ENCODE measurements at places on chromosomes 4 and X.
A peak's percentile ranks its signal among the peaks of the same experiment; 100 is the strongest.

- no peak for DNase-seq
These were observed 159.7 kb upstream of the ATP6AP2 start for GRCh38 chrX:40420899-40421729.

DNA sequence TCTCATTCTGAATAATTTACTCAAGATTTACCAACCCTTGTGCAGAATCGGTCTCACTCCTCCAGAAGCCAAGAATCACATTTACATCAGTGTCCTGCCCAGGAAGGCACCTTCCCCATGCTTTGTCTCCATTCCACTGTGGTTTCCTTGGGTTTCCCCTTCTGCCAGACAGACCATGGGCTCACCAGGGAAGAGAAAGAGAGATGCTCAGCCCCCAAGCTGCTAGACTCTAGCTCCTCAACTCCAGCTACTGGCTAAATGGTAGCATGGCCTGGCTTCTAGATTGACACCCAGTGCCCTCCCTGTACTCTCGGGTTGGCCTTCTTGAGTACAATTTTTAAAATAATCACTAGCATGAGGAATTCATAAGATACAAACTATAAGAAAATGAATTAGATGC is 12.9 kb downstream of the TLR10 start:
- DNase-seq: no peak

- no peak for DNase-seq
These were observed 38.8 kb downstream of the EFNB1 start for GRCh38 chrX:68867458-68868112.

- DNase-seq: no peak
These were observed 6.4 kb downstream of the RBM10 start for GRCh38 chrX:47151435-47151834.

- DNase-seq: no peak
These were observed 477.0 kb downstream of the INPP4B start for GRCh38 chr4:142369141-142369540.

DNA sequence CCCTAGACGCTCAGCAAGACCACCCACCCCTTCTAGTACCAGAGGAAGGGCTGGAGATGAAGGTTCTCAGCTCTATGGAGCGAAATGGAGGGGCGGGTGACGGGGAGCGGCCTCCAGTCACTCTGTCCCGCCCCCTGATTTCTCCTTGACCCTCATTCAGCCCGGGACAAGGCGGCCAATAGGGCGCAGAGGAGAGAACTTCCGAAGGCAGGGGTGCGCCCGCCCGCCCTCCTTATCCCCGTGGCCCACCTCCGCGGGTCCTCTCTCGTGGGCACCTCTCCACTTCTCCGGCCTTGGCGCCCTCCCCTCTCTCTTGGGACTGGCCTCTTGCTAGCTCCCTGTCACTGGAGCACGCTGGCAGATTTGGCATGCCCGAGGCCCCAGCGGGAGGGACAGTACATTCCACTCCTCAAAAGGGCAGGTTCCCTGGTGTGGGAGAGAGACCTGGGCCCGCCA is 1.1 kb upstream of the SEPTIN6 start:
- no peak for DNase-seq

DNA sequence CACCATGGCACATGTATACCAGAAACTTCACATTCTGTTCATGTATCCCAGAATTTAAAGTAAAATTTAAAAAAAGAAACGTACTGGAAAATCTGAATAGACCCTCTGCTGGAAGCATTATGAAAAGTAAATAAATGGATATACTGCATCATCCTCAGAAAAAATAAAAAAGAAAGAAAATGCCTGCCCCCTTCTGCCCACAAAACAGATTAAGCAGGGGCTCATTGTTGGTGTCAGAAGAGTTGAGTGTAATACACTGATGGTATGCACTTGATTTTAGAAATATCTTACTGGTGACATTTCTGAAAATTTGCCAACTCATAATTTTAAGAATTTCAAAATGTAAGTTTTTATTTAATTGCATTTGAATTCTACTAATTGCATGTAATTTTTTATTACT is 77.8 kb downstream of the LRP2BP start:
- DNase-seq: no peak

DNA sequence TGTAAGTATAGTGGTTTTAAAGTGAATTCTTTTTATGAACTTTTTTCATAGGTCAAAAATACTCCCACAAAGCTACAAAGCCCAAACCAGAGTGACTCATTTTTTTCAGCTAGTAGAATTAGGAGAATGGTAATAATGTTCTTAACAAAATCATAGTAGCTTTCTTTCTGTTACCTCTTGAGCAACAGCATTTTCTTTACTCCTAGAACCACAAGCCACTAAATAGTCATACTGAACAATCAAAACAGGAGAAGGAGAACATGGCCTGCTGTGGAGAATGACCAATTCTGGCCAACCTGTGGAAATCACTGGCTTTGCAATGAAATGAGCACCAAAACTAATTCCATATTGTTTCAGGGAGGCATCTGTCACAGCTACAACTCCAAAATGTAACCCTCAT is 112.9 kb downstream of the AMMECR1 start:
- DNase-seq: no peak

DNA sequence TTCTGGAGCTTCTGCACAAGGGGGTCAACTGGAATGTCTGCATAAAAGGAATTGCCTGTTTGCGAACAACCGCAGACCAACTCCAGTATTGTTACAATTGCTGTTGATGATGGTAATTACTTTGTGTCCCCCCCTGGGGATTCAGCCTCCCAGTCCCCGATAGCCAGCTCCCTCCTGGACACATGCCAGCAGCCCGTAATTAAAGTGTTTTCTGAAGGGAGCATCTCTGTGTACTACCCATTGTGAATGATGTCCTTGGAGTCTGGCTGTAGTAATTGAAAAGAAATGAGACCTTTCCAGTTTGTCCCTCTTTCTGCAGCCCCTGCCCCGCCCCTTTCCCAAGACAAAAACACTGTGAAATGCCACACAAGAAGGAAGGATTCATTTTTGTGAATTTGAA is 377.1 kb upstream of the LCORL start:
- no peak for DNase-seq

GRCh38 chrX:128739539-128739938 is 687.3 kb upstream of the ACTRT1 start:
- no peak for DNase-seq

DNA sequence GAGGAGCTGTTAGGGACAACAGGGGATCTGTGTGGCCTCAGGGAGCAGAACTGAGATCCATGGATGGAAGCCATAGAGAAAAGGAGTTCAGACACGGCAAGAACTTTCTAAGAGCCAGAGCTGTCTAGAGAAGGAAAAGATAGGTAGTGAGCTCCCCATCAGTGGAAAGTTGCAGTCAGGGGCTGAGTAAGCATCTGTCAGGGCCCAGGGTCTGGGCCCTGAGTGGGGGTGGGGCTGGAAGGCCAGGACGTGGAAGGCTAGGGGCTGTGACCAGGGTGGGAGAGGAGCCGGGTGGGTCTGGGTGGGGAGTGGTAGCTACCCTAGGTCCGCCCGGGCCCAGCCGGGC is 324 bp upstream of the MSN start:
- DNase-seq: no peak

GRCh38 chr4:77872723-77873445 is 10.3 kb downstream of the MRPL1 start:
- no peak for DNase-seq

GRCh38 chr4:28490669-28491068 is 1630.0 kb downstream of the STIM2 start:
- DNase-seq: no peak

DNA sequence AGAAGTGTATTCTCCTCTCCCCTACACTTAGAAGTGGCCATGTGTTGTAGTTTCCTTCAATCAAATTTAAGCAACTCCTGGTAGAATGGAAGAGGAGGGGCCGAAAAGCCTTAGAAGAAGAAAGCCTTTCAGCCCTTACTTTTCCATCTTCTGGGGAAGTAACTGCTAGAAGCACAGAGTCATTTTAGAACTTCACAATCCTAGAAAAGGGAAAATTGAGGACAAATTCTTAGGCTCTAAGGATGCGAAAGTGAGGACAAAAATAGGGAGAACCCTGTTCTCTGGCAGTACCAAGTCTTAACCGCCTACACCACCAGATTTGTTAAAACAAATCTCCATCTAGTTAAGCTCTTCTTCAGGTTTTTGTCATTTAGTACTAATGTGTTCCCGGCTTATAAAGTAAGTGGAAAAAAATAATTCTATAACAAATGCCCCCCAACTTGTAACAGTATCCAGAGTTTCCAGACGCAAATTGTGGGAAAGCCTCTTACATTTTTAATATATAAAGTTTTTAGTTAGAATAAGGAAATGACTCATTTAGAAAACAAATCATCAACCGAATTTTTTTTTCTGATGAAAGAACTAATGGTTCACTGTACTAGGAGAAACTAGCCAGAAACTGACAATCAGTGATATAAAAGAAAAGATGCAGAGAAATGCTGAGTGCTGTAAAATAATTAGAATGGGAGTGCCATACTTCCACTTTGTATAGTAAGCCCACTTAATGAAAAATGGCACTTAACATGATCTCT is 76.0 kb downstream of the ARAP2 start:
- DNase-seq: no peak

DNA sequence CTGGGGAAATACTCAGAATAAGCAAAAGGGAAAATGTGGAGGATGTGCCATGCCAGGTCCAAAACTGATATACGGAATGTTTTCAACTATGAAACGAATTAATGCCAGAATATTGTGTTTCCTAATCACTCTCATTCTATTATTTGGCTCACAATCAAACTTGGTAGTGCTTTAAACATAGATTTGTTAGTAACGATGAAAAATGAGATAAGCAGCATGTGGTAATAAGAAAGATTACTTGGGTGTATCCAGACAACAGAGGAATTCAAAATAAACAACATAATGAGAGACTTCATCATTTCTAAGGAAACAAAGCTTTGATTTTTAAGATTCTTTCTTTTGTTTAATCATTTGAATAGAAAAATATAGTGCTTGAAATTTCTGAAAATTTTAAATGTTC is 237.3 kb downstream of the TACR3 start:
- DNase-seq: no peak

GRCh38 chrX:43562372-43562771 is 93.7 kb upstream of the MAOA start:
- DNase-seq: no peak

- no peak for DNase-seq
These were observed 162.2 kb upstream of the S100G start for GRCh38 chrX:16487620-16488385.

DNA sequence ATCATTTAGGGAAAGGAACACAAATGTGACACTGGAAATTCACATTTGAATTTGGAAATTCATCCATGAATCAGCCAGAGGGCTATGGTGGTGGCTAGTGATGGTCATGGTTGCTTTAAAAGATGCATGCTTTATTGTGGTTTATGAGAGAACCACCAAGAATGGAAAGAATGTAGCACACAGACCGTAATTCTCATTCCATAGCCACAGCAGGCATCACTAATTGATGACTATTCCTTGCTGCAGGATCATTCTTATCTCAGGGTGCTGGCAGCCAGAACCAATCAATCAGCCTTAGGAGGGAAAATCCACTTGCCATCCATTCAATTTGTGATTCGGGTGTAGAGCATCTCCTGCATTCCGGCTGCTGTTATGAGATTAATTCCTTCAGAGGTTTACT is 115.6 kb downstream of the DHRSX start:
- no peak for DNase-seq

DNA sequence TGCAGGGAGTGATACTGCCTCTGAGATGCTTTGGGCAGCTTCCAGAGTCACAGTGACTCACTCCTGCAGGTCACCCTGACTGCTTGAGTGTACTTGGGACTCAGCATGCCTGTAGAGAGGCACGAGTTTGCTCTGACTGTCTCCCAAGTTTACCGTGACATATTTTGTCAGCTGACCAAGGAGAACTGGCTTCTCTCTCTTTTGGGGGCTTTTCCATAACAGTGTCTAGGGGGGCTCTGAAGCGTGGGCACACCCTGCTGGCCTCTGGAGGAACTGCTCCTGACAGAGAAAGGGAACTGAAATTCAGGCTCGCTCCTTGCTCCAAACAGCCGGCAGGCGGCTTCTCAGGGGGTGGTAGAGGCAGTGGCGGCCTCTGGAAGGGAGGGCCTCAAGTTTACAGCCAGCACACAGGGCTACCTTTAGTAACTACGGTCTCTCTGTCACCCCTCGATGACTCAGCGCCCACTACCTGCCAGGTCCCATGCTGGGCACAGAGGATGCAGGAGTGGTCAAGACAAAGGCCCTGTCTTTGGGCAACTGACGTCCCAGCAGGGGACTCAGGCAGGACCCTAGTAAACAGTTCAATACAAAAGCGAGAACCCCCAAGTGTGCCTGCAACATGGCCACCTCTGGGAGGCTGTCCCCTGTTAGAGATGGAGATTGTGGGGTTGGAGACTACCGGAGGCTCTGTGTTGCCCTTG is 17.8 kb downstream of the ZNF185 start:
- no peak for DNase-seq

DNA sequence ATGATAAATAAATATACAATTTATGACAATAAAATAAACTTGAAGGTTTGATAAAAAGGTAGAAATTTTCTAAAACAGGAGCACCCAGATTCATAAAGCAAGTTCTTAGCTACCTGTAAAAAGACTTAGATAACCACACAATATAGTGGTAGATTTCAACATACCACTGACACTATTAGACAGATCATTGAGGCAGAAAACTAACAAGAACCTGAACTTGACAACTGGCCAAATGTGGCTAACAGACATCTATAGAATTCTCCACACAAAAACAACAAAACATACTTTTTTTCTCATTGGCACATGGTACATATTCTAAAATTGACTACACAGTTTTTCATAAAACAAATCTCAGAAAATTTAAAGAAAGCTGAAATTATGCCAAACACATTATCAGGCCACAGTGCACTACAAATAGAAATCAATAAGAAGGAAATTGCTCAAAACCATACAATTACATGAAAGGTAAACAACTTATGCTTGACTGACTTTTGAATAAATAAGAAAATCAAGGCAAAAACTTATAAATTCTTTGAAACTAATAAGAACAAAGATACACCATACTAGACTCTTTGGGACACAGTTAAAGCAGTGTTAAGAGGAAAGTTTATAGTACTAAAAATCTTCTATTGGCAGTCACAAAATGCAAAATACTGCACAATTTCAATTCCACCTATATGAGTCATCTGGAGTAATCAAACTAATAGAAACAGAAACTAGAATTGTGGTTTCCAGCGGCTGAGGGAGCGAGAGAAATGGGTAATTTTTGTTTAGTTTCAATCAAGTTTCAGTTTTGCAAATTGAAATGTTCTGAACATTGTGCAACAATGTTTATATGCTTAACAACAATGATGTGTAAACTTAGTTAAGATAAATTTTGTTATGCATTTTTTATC is 925.6 kb downstream of the SH3BGRL start:
- peak; percentile 39 for DNase-seq

DNA sequence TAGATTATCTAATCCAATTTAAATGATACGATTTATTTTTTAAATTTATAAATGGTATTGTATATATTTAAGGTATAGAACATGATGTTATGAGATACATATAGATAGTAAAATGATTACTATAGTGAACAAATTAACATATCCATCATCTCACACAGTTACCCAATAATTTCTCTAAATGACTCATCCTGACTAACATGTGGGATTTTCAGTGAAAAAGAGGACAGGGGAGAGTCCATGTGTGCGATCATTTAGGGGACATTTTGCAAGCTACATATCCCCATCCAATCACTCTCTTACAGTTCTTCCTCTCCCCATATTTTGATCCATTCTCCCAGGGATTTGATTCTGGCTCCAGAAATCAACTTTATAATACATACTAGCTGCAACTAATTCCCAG is 88.2 kb downstream of the ABCB7 start:
- no peak for DNase-seq

GRCh38 chrX:39409246-39409917 is 608.1 kb downstream of the MID1IP1 start:
- DNase-seq: no peak

Measured in CD4-positive, alpha-beta T cell treated with Interleukin-4 for 4 hours (primary cell).